SHP77 (cell line): ENCODE measurements at places on chromosomes 7 and 10.

DNA sequence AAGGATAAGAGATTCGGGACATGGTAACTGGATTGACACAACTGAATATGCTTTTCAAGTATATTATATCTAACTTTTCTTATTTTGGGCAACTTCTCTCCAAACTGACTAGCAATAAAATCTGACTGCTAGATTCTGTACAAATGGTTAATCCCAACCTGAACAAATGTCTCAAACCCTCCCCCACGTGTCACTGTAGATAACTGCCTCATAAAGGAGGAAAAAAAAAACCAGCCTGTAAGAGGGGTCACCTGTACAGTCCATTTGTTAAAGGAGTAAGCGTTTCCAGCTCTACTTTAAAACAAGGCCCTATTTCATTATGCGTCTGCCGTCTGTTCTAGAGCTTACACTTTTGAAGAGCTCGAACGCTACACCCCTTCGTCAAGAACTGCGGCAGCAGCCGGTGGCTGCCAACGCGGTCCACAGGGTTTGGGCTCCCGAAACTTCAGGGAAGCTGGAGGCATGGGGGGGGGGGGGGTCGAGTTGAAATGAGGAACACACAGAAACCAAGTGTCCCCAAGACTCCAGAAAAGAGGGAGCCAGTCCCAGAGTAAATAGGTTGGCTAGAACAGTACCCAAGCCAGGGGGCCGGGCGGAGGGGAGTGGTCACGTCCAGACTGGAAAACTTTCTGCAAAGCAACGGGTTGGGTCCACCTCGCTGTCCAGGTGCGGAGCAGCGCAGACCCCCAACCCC is 492 bp downstream of the COG5 start:
- peak; percentile 2 for DNase-seq

DNA sequence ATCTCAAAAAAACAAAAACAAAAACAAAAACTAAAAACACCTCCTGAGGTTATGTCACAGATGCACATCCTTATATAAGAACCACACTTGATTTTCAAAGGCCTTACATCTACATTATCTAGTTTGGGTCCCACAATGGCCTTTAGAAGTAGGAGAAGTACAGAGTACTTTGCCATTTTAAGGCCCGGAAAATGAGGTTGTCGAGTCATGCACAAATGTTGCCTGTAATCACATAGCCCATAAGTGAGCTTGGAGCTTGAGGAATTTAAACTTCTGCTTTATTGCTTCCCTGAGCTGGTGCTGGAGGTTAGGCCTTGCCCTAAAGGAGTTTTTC is 9.7 kb upstream of the MKRN1 start:
- DNase-seq: no peak

- no peak for DNase-seq
These were observed 59.2 kb upstream of the GLCCI1 start for GRCh38 chr7:7909376-7909775.

GRCh38 chr7:129764247-129765084 is 152.9 kb downstream of the NRF1 start:
- DNase-seq: no peak

DNA sequence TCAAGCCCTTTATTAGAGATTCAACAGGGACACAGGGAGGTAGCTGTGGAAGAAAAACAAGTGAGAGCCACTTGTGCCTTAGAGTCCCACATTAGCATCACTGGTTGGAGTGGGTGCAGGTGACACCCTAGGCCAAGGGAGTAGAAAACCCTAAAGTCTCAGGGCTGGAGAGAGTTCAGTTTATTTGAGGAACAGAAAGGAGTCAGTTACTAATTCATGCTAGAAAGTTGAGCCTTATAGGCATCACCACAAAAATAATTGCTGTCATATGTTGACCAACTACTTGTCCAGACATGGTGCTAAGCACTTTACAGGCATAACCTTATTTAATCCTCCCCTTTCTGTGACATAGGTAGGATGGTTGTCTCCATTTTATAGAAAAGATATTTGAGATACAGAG is 20.9 kb upstream of the ACSL5 start:
- DNase-seq: no peak

- no peak for DNase-seq
These were observed 8.3 kb downstream of the XPNPEP1 start for GRCh38 chr10:109914966-109915365.

GRCh38 chr10:4242561-4243035 is 457.6 kb upstream of the KLF6 start:
- DNase-seq: no peak

- DNase-seq: no peak
These were observed 7.4 kb upstream of the RAMP3 start for GRCh38 chr7:45150199-45150598.

DNA sequence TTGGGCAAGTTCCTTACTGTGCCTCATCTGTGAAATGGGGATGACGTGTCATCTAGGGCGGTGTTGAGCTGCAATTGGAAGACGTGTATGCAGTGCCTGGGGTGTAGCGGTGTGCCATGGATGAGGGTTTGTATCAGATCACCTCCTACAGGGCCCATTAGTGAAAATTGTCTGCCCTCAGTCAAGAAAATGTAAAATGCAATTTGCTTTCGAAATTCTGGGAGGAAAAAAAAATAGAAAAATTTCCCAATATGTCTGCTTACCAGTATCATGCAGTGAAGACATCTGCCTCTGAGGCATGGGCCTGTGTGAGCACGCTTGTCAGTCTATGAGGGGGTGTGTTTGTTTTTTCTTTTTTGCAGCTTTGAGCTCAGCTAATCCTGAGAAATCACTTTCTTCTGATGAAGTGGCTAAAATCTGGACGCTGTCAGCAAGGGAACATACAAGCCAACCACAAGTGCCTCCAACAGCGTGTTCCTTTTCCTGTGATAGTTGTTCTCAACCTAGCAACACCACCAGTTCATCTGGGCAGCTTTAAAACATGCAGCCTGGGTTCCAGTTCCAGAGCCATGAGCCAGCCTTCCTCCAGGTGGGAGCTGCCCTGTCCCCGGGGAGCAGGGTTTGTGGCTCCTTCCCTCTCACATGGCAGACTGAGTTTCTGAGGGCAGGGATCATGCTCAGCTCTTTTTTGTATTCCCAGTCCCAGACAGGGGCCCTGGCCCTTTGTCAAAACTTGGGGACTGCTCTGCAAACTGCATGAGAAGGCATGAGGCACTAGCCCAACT is 10.3 kb downstream of the FAM241B start:
- no peak for DNase-seq

- DNase-seq: no peak
These were observed 12.6 kb downstream of the RGR start for GRCh38 chr10:84257343-84258020.

DNA sequence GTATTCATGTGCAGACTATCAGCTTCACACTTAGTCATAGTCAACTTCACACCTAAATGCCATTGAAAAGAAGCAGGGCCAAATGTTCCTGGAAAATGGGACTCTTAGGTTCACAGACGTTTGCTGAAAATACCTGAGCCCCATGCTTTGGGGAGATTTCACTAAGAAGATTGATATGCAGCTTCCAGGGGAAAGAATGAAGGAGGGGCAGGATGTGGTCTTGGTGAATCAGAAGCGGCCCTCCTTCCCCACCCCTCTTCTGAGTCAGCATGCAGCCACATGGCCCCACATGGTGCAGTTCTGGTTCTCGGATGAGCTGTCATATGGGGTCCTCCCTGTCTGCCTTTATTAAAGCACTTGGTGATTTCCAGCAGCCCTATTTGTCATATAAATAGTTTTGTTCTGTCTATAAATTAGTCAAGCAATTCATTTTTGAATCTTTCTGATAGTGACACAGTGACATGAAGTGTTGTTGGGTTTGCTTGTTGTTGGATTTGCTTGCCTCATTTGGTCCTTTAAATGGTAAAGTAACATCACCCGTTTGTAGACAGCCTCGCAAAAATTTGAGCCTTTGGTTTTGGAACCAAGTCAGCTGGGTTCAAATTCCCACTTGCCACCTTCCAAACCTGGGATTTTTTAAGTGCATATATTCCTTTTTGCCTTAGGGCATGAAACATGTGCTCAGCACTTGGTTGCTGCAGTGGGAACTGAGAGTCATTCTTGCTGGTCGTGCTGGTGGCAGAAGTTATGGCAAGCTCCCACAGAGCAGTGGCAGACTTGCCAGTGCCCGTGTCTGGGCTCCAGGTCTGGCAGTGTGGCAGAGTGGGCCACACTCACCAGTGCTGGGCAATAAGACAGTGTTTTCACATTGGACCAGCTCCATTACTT is 68.1 kb upstream of the CDK6 start:
- DNase-seq: no peak

GRCh38 chr7:20304366-20304765 is 26.3 kb upstream of the ITGB8 start:
- DNase-seq: peak; percentile 73

GRCh38 chr10:17648243-17649035 is 4.5 kb downstream of the STAM start:
- DNase-seq: no peak

- DNase-seq: no peak
These were observed 4.3 kb downstream of the GCK start for GRCh38 chr7:44184873-44185446.

GRCh38 chr7:140200061-140200989 is 23.5 kb upstream of the KDM7A start:
- DNase-seq: peak; percentile 85

GRCh38 chr7:114413761-114414155 is 857 bp upstream of the FOXP2 start:
- DNase-seq: no peak

DNA sequence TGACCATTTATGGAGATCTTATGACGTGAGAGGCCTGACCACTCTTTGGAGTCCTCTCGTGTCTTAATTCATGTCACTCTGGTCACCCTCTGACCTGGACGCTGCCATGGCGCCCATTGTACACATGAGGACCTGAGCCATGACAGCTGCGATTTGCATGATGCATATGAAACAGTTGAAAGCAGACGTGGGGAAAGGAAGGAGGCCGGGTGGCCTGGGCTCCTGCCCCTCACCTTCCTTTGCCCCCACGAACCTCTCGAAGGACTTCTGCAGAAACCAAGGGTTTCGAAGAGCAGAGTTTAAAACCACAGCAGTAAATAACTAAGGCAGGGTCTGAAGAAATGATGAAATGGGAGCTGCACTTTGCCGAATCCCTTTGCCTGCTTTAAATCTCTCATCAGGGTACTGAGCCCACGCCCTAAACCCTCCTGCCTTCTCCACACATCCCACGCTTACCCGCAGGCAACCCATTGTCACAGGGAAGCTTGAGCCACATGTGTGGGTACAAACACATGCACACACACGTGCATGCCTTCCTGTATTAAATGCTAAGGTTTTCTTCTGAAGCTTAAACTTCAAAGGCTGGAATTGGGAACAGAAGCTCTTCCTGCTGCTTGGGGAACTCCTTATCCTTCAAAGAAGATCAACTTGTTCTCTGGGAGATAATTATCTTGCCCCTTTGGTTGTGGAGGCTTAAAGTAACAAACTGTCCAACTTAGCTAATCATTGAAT is 11.7 kb upstream of the CALML3 start:
- no peak for DNase-seq

- no peak for DNase-seq
These were observed 1.7 kb downstream of the NKX6-2 start for GRCh38 chr10:132783940-132784865.

GRCh38 chr7:55432939-55433784 is 68.0 kb downstream of the LANCL2 start:
- DNase-seq: peak; percentile 55

DNA sequence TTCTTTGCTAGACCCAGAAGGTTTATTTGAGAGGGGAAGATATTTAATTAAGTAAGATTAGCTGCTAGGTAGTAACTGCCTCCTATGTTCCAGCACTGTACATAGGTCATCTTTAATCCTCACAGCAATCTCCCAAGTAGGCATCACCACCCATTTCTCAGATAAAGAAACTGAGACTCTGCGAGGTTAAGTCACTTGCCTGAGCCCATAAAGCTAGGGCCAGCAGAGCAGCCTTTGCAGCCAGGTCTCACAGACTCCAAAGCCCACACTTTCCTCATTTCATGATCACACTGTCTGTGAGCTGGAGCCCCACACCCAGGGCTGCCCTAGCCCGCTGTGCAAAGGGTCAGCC is 20.6 kb downstream of the CALML3 start:
- DNase-seq: no peak

- no peak for DNase-seq
These were observed 14.6 kb downstream of the ITGB1 start for GRCh38 chr10:32943395-32943794.

- no peak for DNase-seq
These were observed 32.0 kb downstream of the EEPD1 start for GRCh38 chr7:36185092-36185491.

DNA sequence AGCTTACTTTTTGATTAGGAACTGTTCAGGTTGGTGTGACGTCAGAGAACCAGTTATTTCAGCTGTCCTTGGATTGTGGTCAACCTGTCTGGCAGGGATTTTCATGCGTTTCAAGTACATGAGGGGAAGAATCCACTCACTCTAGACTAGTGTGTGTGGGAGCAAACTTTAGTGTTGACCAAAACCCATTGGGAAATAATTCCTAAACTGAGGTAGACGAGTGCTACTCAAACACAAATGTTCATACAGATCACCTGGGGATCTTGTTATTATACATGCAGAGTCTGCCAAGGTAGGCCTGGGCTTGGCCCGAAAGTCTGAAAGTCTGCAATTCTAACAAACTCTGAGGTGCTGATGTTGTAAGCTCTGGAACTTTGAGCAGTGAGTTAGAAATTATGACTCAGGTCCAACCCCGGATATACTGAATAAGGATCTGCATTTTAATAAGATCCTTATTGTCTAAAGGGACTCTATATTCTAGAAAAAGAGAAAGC is 111.1 kb upstream of the CREB5 start:
- peak; percentile 94 for DNase-seq

GRCh38 chr10:13105184-13105583 is 5.2 kb downstream of the OPTN start:
- DNase-seq: no peak

DNA sequence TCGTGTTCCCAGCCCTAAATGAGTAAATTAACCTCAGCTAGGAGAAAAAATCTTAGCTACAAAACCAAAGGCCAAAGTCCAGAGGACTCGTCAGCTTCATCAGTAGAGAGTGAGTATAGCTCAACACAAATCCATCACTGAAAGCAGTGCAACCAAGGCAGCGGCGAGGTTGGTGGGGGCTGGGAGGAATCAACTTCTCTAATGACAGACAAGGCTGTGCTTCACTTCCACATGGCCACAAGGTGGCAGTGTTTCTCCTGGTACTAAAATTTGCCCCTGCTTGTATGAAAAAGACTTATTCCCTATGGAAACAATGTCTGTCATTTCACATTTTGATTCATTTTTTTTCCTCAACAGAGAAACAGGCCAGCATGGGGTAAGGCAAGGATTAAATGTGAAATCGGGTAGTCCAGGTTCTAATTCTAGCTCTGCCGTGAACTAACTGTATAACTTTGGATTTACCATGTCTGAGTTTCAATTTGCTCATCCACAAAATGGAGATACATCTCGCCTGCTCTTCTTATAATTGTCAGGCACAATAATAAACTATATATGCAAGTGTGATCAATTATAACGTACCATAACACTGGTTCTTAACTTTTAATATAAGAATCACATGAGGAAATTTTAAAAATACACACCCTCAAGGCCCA is 39.3 kb downstream of the FAS start:
- DNase-seq: peak; percentile 16

DNA sequence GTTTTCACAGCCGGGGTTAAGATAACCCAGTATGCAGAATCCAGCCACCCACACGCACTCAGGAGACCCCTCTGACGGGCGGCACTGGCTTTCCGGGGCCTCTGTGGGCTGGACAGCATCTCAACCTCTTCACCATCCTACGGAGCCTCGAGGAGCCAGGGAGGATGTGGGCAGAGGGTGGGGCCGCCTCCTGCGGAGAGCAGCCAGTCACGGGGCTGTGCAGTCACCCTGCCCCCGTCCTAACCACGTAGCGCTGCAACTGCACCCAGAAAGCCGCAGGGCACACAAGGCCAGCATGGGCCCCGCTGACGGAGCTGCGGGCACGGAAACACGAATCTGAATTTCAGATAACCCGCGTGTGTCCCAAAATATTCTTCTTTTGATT is 270.3 kb downstream of the ELFN1 start:
- DNase-seq: no peak
